ENCODE measurements at places on chromosomes 7 and 10. TPM values are rescaled to one million over a fixed set of nuclear protein-coding genes. Genes with fewer than 3 reads are reported as not detected.

The MUC12 gene
- total RNA-seq = 1.4 TPM

The MOGAT3 gene
- not detected for total RNA-seq

The CDH23 gene
- total RNA-seq = 13.8 TPM

The H2BK1 gene
- not detected for total RNA-seq

The ACHE gene
- 0.64 TPM for total RNA-seq

The MDFIC gene
- 146 TPM for total RNA-seq

GRCh38 chr10:126387931-126388911 is at the start of gene ADAM12:
Gene ADAM12, minus strand, starts transcription at chr10:126388477. Its CDS starts 332 bp downstream, at chr10:126388145.
- DNase-seq = no peak
- H3K36me3 ChIP-seq = no peaks in the 10 kb centered on the region
- H3K4me1 ChIP-seq = no peaks in the 10 kb centered on the region
- no peaks in the 10 kb centered on the region for H3K27me3 ChIP-seq
- peak within 1 kb of the TSS; percentile 87 for H3K4me3 ChIP-seq

GRCh38 chr7:45688382-45688781 is 114.2 kb downstream of the ADCY1 start:
- H3K27ac ChIP-seq = no peak overlapping the region
- no peaks in the 10 kb centered on the region for H3K4me1 ChIP-seq
- no peaks in the 10 kb centered on the region for H3K27me3 ChIP-seq
- H3K36me3 ChIP-seq = no peaks in the 10 kb centered on the region

DNA sequence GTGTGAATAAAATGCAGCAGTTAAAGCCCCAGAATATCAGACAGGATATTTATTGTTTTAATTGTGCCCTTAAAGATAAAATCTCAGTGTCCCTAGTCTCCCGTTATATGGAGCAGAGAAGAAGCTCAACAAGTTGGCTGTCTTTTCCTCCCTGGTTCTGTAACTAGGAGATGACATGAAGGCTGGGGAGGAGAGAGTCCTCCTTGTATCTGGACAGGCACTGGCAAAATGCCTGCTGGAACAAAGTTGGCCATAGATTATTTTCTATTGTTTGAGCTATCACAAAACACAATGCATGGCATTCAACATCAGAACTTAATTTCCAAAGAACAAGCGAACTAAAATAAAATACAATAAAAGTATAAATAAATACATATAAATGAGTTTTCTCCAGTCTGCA is 694.9 kb upstream of the KCND2 start:
- H3K27ac ChIP-seq = no peak overlapping the region
- no peaks in the 10 kb centered on the region for H3K4me1 ChIP-seq

DNA sequence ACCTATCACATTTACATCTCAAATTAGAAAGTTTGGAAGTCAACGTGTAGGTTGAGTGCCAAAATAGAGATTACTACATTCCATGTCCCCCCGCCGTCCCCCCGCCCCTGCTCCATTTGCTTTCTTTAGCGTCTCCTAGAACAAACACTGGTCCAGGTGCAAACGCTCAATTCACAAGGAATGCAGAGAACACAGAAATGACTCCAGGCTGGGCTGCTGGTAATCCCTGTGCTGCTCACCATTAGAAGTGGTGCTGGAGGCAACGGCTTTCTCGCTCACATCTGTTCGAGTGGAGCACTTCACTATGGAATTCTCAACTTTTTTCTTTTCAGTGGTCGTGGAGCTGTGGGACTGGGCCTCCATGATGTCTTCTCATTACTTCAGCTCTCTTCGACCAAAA is 14.1 kb downstream of the GLI3 start:
- no peak for DNase-seq
- no peak overlapping the region for H3K4me3 ChIP-seq
- no peak overlapping the region for H3K27ac ChIP-seq
- no peaks in the 10 kb centered on the region for H3K36me3 ChIP-seq

- H3K27me3 ChIP-seq = no peaks in the 10 kb centered on the region
- no peaks in the 10 kb centered on the region for H3K4me1 ChIP-seq
- no peaks in the 10 kb centered on the region for H3K36me3 ChIP-seq
- no peak overlapping the region for H3K27ac ChIP-seq
- H3K4me3 ChIP-seq = no peak overlapping the region
- DNase-seq = no peak
These were observed 78.5 kb upstream of the APBB1IP start for GRCh38 chr10:26359670-26360069.

DNA sequence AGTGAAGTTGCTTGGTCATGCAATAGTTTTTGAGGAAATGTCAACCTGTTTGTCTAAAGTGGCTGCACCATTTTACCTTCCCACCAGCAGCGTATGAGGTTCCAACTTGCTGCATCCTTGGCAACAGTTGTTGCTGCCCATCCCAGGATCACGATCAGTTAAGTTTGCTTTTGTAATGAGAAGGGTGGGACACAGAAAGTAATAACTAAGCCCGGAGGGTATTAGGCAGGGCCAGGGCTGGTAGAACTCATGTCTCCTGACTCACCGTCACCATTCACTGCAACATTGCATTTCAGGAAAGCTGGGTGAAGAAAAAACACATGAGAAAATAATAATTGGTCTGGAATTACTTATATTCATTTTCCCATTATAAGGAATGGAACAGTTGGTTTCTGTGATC is 25.4 kb downstream of the CELF2 start:
- no peak overlapping the region for H3K27ac ChIP-seq
- no peak for DNase-seq
- H3K4me1 ChIP-seq = no peaks in the 10 kb centered on the region
- no peaks in the 10 kb centered on the region for H3K27me3 ChIP-seq

GRCh38 chr7:7236041-7236440 is 53.7 kb downstream of the C1GALT1 start:
- no peak overlapping the region for H3K27ac ChIP-seq
- no peak for DNase-seq
- no peaks in the 10 kb centered on the region for H3K27me3 ChIP-seq
- no peak overlapping the region for H3K4me3 ChIP-seq
- no peaks in the 10 kb centered on the region for H3K36me3 ChIP-seq
- no peaks in the 10 kb centered on the region for H3K4me1 ChIP-seq

- H3K4me1 ChIP-seq = no peaks in the 10 kb centered on the region
- DNase-seq = no peak
These were observed 324.2 kb upstream of the ZMIZ1 start for GRCh38 chr10:78744491-78745090.

- H3K4me1 ChIP-seq = no peaks in the 10 kb centered on the region
- peak overlapping the region; percentile 91 for H3K27ac ChIP-seq
- H3K27me3 ChIP-seq = peaks cover 3% of the 10 kb centered on the region
- peak overlapping the region; percentile 91 for H3K4me3 ChIP-seq
These were observed 2.3 kb downstream of the HOXA10 start for GRCh38 chr7:27171637-27172314.

DNA sequence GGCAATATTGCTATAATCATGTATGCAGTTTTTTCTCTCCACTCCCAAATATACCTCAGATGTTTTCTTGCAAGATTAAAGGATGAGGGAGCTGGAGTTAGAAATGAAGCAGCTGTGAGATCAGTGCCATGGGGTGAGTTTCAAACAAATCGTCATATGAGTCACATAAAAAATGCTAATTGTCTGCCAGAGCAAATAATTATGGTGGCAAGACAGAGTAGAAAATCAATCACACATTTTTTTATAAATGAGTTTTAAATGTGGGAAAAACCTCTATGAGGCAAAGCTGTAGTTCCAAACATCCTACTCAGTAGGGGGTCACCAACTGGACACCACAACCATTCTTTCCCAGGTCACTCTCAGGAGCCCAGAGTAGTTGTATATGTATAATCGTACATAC is 55.3 kb downstream of the CH25H start:
- H3K4me3 ChIP-seq = no peak overlapping the region
- H3K36me3 ChIP-seq = no peaks in the 10 kb centered on the region
- H3K4me1 ChIP-seq = no peaks in the 10 kb centered on the region
- no peak overlapping the region for H3K27ac ChIP-seq

DNA sequence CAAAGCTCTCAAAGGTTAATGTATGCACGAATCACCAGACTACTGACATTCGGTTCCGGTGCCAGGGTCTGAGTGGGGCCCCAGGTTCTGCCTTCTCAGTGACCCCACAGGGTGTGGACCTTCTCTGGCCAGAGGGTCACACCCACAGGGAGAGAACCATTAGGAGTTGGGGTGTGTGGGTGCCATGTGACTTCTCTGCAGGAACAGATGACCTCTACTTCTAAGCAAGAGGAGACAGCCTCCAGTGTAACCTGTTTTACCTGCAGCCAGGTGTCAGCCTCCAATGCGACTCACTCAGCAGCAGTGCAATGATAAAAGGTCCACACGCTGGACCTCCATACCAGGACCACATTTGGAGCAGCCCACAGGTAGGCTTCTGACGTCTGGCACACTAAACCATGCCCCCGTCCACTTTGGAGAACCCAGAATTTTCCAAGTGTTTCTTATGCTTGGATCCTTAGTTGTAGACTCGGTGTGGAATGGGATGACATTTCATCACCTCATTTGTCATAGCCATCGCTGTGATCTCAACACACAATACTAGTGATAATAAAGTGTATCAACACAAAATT is 16.2 kb upstream of the INSIG1 start:
- no peak for DNase-seq
- H3K4me1 ChIP-seq = no peaks in the 10 kb centered on the region
- no peaks in the 10 kb centered on the region for H3K36me3 ChIP-seq
- H3K27me3 ChIP-seq = peaks cover 9% of the 10 kb centered on the region

GRCh38 chr7:155224116-155224811 is 73.4 kb upstream of the INSIG1 start:
- no peaks in the 10 kb centered on the region for H3K36me3 ChIP-seq
- H3K4me3 ChIP-seq = no peak overlapping the region

GRCh38 chr7:92751902-92752901 is 84.2 kb downstream of the CDK6 start:
- DNase-seq = no peak
- no peak overlapping the region for H3K27ac ChIP-seq
- H3K36me3 ChIP-seq = no peaks in the 10 kb centered on the region
- H3K27me3 ChIP-seq = no peaks in the 10 kb centered on the region
- no peaks in the 10 kb centered on the region for H3K4me1 ChIP-seq
- H3K4me3 ChIP-seq = no peak overlapping the region

DNA sequence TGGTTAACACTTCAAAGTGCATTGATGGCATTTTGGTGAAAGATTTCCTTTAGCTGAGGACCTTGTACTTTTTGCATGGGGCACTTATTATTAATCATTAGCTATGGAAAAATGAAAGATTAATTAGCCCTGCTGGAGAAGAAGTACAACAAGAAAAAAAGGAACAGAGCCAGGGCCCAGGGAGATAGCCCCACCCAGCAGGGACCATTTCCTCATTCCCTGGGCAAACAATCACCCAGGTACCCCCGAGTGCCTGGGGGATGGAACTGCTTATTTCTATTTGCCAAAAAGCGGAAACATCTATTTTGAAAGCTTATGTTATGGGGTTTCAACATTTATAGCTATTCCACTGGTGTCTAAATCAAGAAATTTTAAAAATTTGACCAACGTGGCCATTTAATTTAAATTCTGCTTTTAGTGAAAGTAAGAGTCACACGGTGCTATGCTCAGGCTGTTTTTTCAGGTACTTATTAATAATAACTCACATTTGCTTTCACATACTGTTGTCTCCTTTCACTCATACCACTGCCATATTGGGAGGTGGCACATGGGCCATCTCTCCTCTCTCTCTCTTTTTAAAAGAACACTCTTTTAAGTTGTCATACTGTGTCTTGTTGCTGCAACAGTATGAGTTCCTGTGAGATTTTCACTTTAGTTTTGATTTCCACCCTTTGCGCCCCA is 143.6 kb upstream of the KIF5B start:
- no peaks in the 10 kb centered on the region for H3K36me3 ChIP-seq
- no peaks in the 10 kb centered on the region for H3K27me3 ChIP-seq
- H3K27ac ChIP-seq = no peak overlapping the region
- H3K4me1 ChIP-seq = no peaks in the 10 kb centered on the region
- no peak for DNase-seq
- H3K4me3 ChIP-seq = no peak overlapping the region

DNA sequence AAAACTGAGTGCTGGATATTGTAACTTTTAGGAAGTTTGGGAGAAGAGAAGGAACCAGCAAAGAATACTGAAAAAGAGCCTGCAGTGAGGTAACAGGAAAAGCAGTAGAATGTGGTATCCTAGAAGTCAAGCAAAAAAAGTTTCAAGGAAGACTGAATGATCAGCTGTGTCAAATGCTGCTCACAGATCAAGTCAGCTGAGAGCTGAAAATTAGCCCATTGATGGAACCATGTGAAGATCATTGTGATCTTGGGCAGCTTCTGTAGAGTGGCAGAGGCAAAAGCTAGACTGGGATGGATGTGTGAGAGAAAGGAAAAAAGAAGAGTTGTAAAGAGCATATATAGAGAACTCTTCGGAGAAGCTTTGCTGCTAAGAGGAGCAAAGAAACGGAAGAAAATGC is 315.4 kb upstream of the BMPER start:
- H3K27me3 ChIP-seq = no peaks in the 10 kb centered on the region
- H3K4me3 ChIP-seq = no peak overlapping the region
- no peaks in the 10 kb centered on the region for H3K36me3 ChIP-seq
- no peaks in the 10 kb centered on the region for H3K4me1 ChIP-seq
- no peak for DNase-seq
- no peak overlapping the region for H3K27ac ChIP-seq

GRCh38 chr7:102888561-102889233 is 24.1 kb upstream of the LRRC17 start:
- no peak overlapping the region for H3K4me3 ChIP-seq
- no peak overlapping the region for H3K27ac ChIP-seq
- H3K27me3 ChIP-seq = no peaks in the 10 kb centered on the region
- DNase-seq = no peak

All from breast epithelium (tissue), 4 donors.